ENCODE measurements at places on chromosomes 1 and 21. TPM values are rescaled to one million over a fixed set of nuclear protein-coding genes. Genes with fewer than 3 reads are reported as not detected.

TDRD5 gene
- 0.25 TPM for total RNA-seq

KMO gene
- not detected for total RNA-seq

SLC35F3 gene
- total RNA-seq = 6.4 TPM

CACNA1E gene
- total RNA-seq = 0.02 TPM

CYYR1 gene
- 0.12 TPM for total RNA-seq

PDPN gene
- total RNA-seq = not detected

CCT3 gene
- 619 TPM for total RNA-seq

CD244 gene
- total RNA-seq = not detected

PDZK1IP1 gene
- total RNA-seq = not detected

UTS2 gene
- 3.0 TPM for total RNA-seq

CADM3 gene
- total RNA-seq = not detected

RAB7B gene
- total RNA-seq = 0.22 TPM

KIAA1614 gene
- 0.25 TPM for total RNA-seq

PRCC gene
- total RNA-seq = 78.1 TPM

VCAM1 gene
- 0.17 TPM for total RNA-seq

ZSCAN20 gene
- total RNA-seq = 9.0 TPM
